Caco-2 (cell line): ENCODE measurements at places on chromosomes 11 and 22. TPM values are rescaled to one million over a fixed set of nuclear protein-coding genes. Genes with fewer than 3 reads are reported as not detected.

GRCh38 chr22:22703715-22704114 is 59.3 kb downstream of the GGTLC2 start:
- no peaks in the 10 kb centered on the region for H3K27me3 ChIP-seq
- H3K4me3 ChIP-seq, result no peak overlapping the region
- H3K36me3 ChIP-seq, result no peaks in the 10 kb centered on the region
- peaks cover 5% of the 10 kb centered on the region; the same call in 1 of the 2 replicates for H3K4me1 ChIP-seq
- DNase-seq, result no peak

- no peak overlapping the region for H3K4me3 ChIP-seq
- H3K27me3 ChIP-seq, result no peaks in the 10 kb centered on the region
- H3K36me3 ChIP-seq, result no peaks in the 10 kb centered on the region
- peaks cover 11% of the 10 kb centered on the region for H3K4me1 ChIP-seq
- DNase-seq, result no peak
- H3K27ac ChIP-seq, result no peak overlapping the region
Observed at GRCh38 chr22:32643246-32643645, 158.3 kb upstream of the TIMP3 start.

DNA sequence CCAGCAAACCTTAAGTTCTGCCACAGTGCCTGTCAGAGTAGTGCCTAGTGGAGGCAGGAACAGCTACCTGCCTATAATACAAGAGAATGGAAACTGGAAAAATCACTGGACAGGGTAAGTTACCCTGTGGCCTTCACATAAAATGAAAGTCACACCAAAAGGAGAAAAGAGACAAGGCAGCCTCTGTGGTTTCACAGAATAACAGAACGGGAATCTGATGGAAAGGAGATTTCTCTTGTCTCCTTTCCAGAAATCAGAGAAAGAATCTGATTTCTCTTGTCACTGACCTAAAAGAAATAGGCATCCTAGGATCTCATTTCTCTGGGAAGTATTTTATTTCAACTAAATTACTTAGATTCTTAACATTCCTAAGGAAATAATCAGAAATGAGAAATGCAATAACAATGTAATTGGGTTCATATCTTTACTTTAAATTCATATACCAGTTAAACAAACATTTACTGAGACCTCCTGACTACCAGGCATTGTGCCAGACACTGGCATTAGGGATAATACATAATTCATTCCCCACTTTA is 41.6 kb downstream of the PRCP start:
- H3K36me3 ChIP-seq, result no peaks in the 10 kb centered on the region; the same call in 1 of the 2 replicates
- no peaks in the 10 kb centered on the region for H3K27me3 ChIP-seq
- DNase-seq, result no peak
- H3K4me1 ChIP-seq, result peaks cover 10% of the 10 kb centered on the region

DNA sequence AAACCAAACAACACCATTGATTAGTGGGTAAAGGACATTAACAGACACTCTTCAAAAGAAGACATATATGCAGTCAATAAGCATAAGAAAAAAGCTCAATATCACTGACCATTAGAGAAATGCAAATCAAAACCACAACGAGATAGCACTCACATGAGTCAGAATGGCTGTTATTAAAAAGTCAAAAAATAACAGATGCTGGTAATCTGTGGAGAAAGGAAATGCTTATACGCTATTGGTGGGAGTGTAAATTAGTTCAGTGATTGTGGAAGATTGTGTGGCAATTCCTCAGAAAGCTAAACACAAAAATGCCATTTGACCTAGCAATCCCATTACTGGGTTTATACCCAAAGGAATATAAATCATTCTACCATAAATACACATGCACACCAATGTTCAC is 182.6 kb downstream of the TRPC6 start:
- no peaks in the 10 kb centered on the region for H3K4me1 ChIP-seq
- H3K4me3 ChIP-seq, result no peak overlapping the region
- no peak overlapping the region for H3K27ac ChIP-seq

- no peaks in the 10 kb centered on the region for H3K27me3 ChIP-seq
- H3K36me3 ChIP-seq, result no peaks in the 10 kb centered on the region
- no peak overlapping the region for H3K27ac ChIP-seq
- H3K4me3 ChIP-seq, result peak overlapping the region; percentile 59
Observed at GRCh38 chr11:831118-831864, 1.5 kb upstream of the CD151 start.

DNA sequence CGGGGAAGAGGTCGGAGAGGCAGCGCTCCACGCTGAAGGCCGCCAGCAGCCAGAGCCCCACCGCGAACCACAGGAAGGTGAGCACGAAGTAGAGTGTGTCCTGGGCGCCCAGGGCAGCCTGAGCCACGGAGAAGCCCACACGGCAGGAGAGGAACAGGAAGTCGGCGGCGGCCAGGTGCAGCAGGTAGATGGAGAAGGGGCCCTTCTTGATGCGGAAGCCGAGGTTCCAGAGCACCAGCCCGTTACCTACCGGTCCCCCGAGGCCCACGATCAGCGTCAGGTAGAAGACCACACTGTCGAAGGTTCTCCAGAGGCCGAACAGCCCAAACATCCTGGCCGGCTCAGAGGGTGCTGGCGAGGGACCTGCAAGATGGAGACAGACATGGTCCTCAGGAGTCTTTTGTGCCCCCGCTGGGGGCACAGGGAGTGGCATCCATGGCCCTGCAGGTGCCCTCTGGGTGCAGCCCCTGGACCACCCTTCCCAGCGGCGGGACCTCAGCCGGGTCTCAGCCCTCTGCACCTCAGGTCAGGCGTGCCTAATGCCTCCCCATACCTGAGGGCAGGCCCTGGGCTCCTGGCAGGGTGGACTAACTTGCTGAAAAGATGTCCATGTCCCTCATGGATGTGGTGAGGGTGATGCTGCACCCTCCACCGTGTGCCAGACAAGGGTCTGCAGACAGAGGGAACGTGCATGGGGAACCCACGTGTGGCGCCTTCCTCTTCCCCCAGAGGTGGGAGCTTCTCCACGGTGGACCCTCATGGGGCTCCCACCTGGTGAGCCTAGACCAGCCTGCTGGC is at the start of gene MRGPRG:
Gene MRGPRG (minus strand): TSS at position 331 of the 798 bp plus-strand sequence. CDS start 0 bp downstream, at position 331.
- peaks cover 4% of the 10 kb centered on the region for H3K27me3 ChIP-seq
- H3K4me1 ChIP-seq, result no peaks in the 10 kb centered on the region
- no peak within 1 kb of the TSS for H3K27ac ChIP-seq
- no peak within 1 kb of the TSS for H3K4me3 ChIP-seq
- H3K36me3 ChIP-seq, result no peaks in the 10 kb centered on the region

GRCh38 chr11:128814856-128815705 is 52.0 kb downstream of the KCNJ1 start:
- H3K4me1 ChIP-seq, result no peaks in the 10 kb centered on the region
- H3K27ac ChIP-seq, result no peak overlapping the region
- H3K36me3 ChIP-seq, result no peaks in the 10 kb centered on the region
- H3K4me3 ChIP-seq, result no peak overlapping the region
- DNase-seq, result peak; percentile 89
- H3K27me3 ChIP-seq, result no peaks in the 10 kb centered on the region

GRCh38 chr11:30586251-30587144 is at the start of gene MPPED2:
Gene MPPED2, minus strand, starts transcription at chr11:30586353. Its CDS starts 5,980 bp downstream, at chr11:30580373.
- no peak within 1 kb of the TSS for H3K27ac ChIP-seq
- peaks cover 1% of the 10 kb centered on the region for H3K27me3 ChIP-seq
- peak within 1 kb of the TSS; percentile 35 for H3K4me3 ChIP-seq
- H3K36me3 ChIP-seq, result no peaks in the 10 kb centered on the region
- peak; percentile 40 for DNase-seq
- peaks cover 4% of the 10 kb centered on the region; the same call in 1 of the 2 replicates for H3K4me1 ChIP-seq

- H3K27ac ChIP-seq, result no peak overlapping the region
- no peak overlapping the region for H3K4me3 ChIP-seq
- no peaks in the 10 kb centered on the region for H3K27me3 ChIP-seq
- H3K36me3 ChIP-seq, result no peaks in the 10 kb centered on the region
- DNase-seq, result no peak
- peaks cover 8% of the 10 kb centered on the region for H3K4me1 ChIP-seq
Observed at GRCh38 chr11:57512646-57513451, 2.7 kb downstream of the SLC43A1 start.

- H3K36me3 ChIP-seq, result no peaks in the 10 kb centered on the region
- DNase-seq, result no peak
- no peak overlapping the region for H3K4me3 ChIP-seq
- H3K27me3 ChIP-seq, result peaks cover 2% of the 10 kb centered on the region
Observed at GRCh38 chr11:17775507-17776211, 41.1 kb downstream of the KCNC1 start.

DNA sequence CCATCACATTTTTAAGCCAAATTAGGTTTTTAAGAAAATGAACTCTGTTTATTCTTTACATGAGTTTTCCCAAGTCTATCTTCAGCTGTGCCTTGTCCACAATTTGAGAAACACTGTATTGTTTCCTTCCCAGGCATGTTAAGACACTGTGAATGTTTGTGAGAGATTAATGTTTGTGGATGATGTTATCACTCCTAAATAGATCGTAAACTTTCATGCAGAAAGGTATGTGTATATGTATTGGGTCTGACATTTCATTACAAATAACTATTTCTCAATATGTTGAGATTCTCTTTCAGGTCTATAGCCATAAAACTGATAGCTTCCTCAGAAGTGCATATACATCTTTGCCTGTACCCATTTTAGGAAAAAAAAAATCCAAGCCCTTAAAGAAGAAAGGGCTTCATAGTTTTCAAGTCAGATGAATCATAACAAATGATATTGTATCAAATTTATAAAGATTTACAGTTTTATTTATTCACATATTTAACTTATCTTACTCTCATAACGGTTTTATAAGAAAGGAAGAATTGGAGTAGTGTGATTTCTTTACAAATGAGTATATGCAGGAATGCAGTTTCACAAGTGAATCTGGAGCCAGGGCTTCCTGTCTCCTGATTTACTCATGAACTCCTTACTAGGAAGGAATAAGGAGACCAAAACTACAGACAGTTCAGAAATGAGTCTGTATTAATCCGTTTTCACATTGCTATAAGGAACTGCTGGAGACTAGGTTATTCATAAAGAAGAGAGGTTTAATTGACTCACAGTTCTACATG is 11.2 kb downstream of the OR8D1 start:
- H3K36me3 ChIP-seq, result no peaks in the 10 kb centered on the region
- H3K4me3 ChIP-seq, result no peak overlapping the region
- H3K4me1 ChIP-seq, result no peaks in the 10 kb centered on the region; the same call in 1 of the 2 replicates
- no peaks in the 10 kb centered on the region for H3K27me3 ChIP-seq

GRCh38 chr11:66510271-66510989 is at the start of gene BBS1:
Gene BBS1, plus strand, starts transcription at chr11:66510635. Its CDS starts 25 bp downstream, at chr11:66510660.
- peaks cover 5% of the 10 kb centered on the region for H3K4me1 ChIP-seq
- peak; percentile 94 for DNase-seq
- peak within 1 kb of the TSS; percentile 52 for H3K4me3 ChIP-seq
- peak within 1 kb of the TSS; percentile 93 for H3K27ac ChIP-seq
- H3K27me3 ChIP-seq, result no peaks in the 10 kb centered on the region

DNA sequence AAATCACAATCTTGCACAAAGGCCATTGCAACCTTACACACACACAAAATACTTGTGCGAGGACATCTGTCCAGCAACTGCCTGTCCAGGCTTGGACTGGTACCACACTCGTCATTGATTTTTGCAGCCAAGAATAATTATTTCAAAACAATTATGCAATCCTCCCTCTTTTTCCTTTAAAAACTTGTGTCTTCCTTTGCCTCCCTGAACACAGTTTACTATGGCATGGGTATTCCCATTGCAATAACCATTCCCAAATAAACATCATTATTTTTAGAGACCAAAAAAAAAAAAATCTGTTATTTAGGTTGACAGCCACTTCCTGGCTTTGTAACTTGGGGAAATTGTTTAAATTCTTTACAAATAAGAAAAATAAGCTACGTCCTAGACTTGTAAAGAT is 54.0 kb downstream of the C11orf91 start:
- H3K27me3 ChIP-seq, result no peaks in the 10 kb centered on the region; the same call in 1 of the 2 replicates
- no peak overlapping the region for H3K27ac ChIP-seq
- H3K36me3 ChIP-seq, result no peaks in the 10 kb centered on the region
- no peak for DNase-seq
- H3K4me3 ChIP-seq, result no peak overlapping the region
- no peaks in the 10 kb centered on the region for H3K4me1 ChIP-seq

PUS3 gene
- 19.9 and 22.4 TPM in 2 replicates for total RNA-seq

PATE4 gene
- not detected in 2 replicates for total RNA-seq

RFPL1 gene
- total RNA-seq, result not detected in 2 replicates

TTC36 gene
- total RNA-seq, result 1.2 and 3.3 TPM in 2 replicates

NR1H3 gene
- 40.8 and 44.8 TPM in 2 replicates for total RNA-seq

OR5P2 gene
- total RNA-seq, result not detected in 2 replicates

OR10G6 gene
- total RNA-seq, result not detected in 2 replicates

PAMR1 gene
- total RNA-seq, result 12.9 and 17.9 TPM in 2 replicates

KCNQ1OT1 gene
- 7.5 and 8.2 TPM in 2 replicates for total RNA-seq

TMEM191C gene
- 7.5 and 8.5 TPM in 2 replicates for total RNA-seq

ZNRD2 gene
- 52.9 and 53.9 TPM in 2 replicates for total RNA-seq

VPS11 gene
- 43.2 and 47.7 TPM in 2 replicates for total RNA-seq

CECR2 gene
- 1.1 TPM in 2 replicates for total RNA-seq
